Stimulated activated CD8-positive, alpha-beta memory T cell treated with anti-CD3 and anti-CD28 coated beads, Interleukin-7, amount 100 ng/mL, for 1 hour (primary cell): ENCODE measurements at places on chromosomes 7 and 10.

GRCh38 chr7:36207451-36208291 lies 54.6 kb downstream of the EEPD1 start:
- no peak for DNase-seq

GRCh38 chr10:4652111-4653010 lies 173.6 kb upstream of the AKR1E2 start:
- no peak for DNase-seq

GRCh38 chr7:80882213-80882801 lies 36.5 kb downstream of the SEMA3C start:
- no peak for DNase-seq

GRCh38 chr7:90972906-90973550 lies 291.2 kb upstream of the FZD1 start:
- DNase-seq, result no peak
